ENCODE measurements at places on chromosomes 7 and 10. TPM values are rescaled to one million over a fixed set of nuclear protein-coding genes. Genes with fewer than 3 reads are reported as not detected.

- DNase-seq = no peak
These were observed 143.4 kb downstream of the HERPUD2 start for GRCh38 chr7:35551321-35552081.

DNA sequence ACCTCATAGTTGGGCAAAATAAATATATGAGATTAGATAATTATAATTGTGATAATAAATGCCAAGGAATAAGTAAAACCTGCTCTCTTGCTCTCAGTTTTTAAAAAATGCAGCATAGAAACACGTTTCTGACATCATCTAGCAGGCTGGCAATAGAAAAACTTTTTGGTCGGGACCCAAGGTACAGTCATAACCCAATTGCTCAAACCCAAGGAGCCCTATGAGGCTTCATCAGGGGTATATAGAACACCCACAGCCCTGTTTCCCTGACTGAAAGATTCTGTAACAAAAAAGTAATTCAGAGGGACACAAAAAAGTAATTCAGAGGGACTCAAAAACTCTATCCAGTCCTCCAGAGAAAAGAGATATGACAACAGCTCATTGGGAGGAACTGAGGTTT is 3.8 kb downstream of the PDE1C start:
- no peak for DNase-seq

DNA sequence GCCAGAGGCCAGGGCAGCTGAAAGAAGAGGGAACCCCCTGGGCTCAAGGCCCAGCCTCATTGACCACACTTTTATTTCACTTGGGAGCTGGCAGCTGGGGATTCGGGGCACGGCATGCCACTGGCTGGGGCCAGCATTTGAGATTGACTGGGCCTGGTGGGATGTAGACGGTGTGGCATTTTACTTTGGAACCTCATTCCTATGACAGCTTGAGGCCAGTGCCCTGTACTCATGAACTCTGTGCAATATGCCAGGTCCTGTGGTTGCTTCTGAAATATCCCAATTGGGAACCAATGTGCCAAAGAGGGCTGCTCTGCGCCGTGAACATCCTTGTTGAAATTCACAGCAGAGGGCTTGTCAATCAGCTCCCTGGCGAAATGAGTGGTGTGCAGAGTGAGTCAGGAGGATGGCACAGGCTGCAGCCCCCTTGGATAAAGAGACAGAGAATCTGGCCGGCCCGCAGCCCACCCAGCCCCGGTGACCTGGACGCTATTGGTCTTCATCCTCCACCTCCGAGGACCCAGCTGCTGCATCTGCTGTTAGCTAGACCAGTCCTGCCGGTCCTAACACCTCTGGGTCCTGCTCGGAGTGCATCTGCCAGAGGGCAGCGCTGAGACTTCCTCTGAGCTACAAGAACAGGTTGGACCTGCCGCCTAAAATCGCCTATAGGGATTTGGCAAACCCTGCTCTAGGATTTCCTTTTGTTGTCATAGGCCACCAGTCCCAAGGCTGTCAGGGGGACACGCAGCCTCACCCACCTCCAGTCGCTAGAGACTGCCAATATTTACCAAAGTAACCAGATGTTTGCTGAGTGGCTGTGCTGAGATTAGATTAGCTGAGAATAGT is 58.0 kb downstream of the PRKAG2 start:
- DNase-seq = no peak

DNA sequence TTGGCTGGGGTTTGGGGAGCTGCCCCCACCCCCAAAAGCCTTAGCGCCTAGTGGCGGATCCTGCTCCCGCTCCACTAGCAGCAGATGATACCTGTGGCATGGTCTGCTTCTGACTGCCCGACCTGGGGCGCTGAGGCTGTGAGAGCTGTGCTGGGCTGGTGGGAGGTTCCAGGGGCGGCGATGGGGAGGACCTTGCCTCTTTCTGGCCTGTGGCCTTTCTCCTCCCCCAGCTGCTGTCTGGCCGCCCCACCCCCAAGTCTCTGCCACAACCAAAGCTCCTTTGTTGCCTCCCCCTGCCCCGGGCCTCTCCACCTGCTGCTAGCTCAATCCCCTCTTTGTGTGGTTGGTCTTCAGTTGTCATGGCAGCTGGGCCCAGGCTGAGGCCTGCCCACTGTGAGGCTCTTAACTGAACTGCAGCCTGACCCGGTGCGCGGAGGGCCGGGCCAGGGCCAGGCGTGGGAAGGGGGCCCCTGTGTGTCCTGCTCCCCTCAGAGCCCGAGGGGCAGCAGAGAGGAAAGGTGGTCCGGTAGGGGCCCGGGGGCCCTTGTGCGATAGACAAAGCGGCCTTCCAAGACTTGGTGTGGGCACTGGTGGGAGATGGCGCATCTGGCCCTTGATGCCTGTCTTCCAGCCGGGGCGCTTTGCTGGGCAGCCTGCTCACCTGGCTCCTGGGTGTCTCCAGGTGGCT is 4.7 kb downstream of the ZNF775 start:
- DNase-seq = no peak

GRCh38 chr10:132506711-132507408 is 30.7 kb upstream of the INPP5A start:
- DNase-seq = no peak

Gene COL17A1
- total RNA-seq = 0.26 TPM

Gene BAIAP2L1
- 120 TPM for total RNA-seq

Gene OR6B1
- total RNA-seq = not detected

Gene DRGX
- 0.15 TPM for total RNA-seq

Gene SLC13A4
- not detected for total RNA-seq

Gene ARHGEF35
- 12.0 TPM for total RNA-seq

Gene IL15RA
- 11.0 TPM for total RNA-seq

Gene PIK3CG
- total RNA-seq = 0.13 TPM

Gene TRAPPC14
- total RNA-seq = 33.2 TPM
